Activated gamma-delta T cell treated with anti-CD3 and anti-CD28 coated beads, Interleukin-2, amount 50 U/mL, for 16 hours (primary cell): ENCODE measurements at places on chromosomes 5 and 9.

GRCh38 chr5:170430866-170431437, 41.8 kb upstream of the KCNMB1 start:
- DNase-seq, result no peak

- no peak for DNase-seq
These were observed 20.1 kb downstream of the ZNF462 start for GRCh38 chr9:106883030-106883429.

DNA sequence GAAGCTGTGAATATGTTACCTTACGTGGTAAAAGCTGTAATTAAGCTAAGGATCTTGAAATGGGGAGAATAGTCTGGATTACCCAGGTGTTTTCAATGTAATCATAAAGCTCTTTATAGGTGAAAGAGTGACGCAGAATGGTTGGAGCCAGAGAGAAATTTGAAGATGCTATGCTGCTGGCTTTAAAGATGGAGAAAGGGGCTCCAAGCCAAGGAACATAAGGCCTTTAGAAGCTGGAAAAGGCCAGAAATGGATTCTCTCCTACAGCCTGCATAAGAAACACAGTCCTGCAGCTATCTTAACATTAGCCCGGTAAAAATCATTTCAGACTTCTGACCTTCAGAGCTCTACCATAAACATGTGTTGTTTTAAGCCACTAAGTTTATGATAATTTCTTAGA, 243.3 kb upstream of the VLDLR start:
- DNase-seq, result no peak

DNA sequence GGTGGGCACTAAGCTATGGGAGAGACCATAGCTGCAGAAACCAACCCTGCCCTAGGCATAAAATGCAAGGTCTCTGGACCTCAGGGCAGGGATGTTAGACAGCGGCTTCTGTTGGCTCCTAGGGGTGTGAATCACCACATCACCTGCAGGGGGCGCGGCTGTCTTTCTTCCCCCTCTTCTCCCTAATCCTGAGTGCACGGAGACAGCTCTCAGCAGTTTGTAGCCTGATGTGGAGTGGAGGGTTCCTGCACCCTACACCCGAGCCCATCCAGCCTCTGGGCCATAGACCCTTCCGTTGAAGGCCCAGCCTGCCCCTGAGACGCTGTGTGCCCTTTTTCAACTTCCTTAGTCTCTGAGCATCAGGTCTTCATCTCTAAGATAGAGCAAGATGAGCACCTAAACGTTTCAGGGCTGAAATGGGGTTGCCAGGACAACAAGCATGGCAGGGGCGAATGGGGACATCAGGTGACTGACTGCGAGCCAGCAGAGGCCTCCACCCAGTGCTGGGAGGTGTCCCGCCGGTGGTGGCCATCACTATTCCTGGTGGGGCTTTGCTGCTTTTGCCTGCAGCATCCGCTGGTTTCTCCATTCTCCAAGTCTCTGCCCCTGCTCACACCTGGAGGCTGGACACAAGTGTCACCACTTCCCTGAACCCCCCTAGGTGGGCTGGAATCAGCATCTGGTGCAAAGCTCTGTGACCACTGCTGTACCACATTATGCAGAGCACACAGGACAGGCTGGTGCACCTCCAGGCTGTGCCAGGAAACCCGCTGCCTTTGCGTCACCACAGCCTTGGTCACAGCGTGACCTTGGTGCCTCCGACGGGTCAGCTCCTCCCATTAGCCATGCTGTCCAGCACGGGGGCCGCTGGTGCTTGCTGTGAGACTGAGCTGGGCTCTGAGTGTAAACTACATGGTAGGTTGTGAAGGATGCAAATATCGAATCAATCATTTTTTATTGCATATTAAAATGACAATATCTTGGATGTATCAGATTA, 2.5 kb upstream of the SEC16A start:
- peak; percentile 77 for DNase-seq

DNA sequence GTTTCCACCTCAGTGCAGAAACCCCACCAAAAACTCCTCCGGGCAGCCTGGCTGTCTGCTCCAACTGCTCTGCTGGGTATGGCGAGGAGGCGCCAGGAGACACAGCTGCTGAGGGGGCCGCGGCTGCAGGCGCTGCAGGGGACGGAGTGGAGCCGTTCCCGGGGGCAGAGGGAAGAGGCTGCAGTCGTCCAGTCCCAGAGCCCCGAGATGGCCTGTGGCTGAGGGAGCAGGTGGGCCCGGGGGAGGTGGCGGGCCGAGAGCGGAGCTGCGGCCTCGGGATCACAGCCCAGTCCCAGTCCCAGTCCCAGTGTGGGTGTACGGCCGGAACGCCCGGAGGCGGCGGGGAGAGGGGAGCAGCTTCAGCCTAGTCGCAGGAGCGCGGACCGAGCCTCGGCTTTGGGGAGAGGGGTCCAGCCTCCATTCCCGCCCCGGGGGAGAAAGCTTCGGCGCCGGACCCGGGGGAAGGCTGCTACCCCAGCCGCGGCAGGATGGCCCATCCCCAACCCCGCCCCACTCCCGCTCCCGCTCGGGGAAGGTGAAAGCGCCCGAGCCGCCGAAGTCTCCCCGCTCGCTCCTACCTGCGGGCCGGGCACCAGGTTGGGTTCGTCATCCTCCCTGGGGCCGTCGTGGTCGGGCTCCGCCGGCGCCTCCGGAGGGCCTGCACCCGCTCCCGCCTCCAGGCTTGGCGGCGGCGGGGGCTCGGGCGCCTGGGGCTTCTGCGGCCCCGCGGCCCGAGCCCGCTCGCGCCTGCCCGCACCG, 513 bp downstream of the FAM193B start:
- peak; percentile 15 for DNase-seq
